ENCODE measurements at places on chromosomes 11 and 22.

GRCh38 chr11:12876340-12876739 lies 132.8 kb upstream of the RASSF10 start:
- DNase-seq, result no peak

DNA sequence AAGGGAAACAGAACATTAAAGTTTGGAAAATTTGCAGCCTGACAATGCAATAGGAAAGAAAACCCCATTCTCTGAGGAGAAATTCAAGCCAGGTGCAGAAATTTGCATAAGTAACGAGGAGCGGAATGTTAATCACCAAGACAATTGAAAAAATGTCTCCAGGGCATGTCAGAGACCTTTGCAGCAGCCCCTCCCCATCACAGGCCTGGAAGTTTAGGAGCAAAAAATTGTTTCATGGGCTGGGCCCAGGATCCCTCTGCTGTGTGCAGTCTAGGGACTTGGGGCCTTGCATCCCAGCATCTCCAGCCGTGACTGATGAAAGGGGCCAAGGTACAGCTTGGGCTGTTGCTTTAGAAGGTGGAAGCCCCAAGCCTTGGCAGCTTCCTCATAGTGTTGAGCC lies 780.2 kb downstream of the LRRC4C start:
- DNase-seq, result no peak

DNA sequence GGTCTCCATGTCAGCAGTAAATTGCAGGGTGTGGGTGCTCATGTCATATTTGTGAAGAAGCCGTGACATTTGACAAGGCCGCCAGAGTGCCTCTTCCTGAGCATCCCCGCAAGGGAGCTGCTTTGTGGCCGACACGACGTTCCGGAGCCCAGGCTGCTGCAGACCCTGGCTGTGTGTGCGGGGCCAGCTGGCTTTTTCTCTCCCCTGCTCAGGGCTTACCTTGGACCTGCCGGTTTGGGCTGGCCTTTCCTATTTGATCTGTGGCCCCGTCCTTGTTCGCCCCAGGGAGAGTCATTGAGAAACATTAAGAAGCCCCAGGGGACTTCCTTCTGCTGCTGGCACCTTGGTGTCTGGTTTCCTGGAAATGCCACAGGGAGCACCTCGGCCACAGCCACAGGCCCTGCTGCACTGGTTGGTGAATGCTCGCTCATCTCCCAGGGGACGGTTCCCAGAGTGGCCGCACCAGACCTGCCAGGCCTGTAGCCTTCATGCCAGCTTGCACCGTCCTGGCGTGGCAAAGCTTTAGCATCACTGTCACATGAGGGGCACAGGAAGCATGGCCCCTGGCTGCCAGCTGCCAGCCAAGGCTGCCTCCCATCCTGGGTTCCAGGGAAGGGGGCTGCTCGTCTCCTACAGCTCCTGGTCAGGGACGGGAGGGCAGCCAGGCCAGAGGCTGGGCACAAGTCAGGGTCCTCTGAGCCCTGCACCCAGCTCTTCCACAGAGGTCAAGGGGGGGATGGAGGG lies 5.4 kb downstream of the GRK2 start:
- peak; percentile 34 for DNase-seq

GRCh38 chr11:67302571-67303131 lies 679 bp upstream of the SSH3 start:
- DNase-seq, result no peak

DNA sequence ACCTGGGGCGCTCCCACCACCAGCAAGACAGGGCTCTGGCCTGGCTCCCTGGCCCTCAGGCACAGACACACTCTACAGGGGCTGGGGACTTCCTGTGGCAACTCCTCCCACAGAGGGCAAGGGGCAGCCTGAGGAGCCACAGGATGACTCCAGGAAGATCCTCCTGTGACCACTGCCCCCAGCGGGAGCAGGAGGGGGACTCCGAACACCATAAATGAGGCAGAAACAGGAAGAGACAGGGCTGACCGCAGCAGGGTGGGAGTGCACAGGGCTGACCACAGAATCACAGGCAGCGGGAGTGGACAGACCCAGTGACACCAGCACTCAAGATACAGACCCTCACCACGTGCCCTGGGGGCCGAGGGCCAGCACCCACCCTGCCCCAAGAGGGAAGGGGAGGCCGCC lies 10.8 kb downstream of the ARAP1 start:
- no peak for DNase-seq

DNA sequence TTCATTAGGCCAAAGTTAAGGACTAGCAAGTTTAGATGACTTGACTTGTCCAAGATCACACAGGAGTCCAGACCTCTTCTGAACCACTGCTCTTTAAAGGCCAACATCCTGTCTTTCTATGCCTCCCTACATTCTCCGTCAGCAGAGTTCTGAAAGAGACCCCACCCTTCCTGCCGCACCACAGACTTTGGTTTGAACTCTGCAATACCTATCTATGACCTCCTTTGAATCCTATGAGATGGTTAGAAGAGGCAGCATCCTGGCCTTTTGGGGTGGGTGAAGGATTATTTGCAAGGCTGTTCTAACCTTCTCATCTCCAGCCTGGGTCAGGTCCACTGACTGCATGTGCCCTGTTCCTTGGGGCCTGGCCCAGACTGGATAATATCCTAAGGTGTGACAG lies 4.3 kb upstream of the RRM1 start:
- DNase-seq, result peak; percentile 36

DNA sequence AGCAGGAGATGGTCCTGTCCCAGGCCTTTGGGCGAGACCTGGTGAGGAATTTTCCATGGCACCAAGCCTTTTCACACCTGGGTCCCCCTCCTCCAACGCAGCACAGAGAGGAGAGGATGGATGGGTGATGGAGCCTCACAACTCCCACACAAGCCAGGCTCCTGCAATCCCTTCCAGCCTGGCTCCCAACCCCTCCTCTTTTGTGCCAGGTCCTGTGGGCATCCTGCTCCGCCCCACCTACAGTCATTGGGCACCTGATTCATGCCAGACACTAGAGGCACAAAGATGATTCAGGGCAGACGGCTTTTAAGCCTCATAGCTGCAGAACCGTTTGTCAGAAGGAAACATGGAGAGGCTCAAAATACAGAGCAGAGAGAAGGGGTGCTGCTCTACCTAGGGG lies 16.1 kb upstream of the MYRF start:
- DNase-seq, result no peak

DNA sequence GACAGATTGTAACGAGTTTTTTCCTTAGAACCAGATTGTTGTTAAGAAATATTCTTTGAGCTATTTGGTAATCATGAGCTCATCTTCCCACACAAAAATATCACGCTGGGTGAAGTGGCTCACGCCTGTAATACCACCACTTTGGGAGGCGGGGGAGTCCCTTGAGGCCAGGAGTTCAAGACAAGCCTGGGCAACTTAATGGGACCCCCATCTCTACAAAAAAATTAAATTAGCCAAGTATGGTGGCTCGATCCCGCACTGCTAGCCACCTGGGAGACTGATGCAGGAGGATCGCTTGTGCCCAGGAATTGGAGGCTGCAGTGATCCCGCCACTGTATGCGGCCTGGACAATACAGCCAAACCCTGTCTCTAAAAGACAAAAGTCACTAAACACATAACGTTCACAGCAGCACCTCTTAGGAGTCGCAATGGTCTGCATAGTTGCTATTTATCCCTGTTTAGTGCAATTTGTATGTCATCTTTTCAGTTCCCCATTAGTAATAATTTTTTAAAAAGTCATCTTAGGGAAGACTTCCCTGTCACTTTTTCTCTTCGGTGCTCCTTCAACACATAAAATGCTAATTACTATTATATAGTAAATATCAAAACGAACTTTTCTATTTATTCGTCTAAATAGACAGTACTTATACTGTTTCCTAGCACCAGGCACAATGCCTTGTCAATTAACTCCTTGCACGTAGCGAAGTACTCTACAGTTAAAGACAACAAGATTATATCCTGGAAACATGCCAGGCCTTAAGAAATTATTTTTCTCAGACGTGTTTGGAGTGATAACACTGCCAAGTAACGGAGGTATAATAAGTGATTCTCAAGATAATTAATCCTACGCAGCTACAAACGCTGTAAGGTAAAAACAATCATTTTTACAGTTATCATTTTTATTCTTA lies 1.1 kb downstream of the ST13 start:
- DNase-seq, result no peak

- DNase-seq, result no peak
Observed at GRCh38 chr22:28867191-28867590, 16.2 kb upstream of the ZNRF3 start.
